ENCODE measurements at places on chromosomes 1 and 21.

DNA sequence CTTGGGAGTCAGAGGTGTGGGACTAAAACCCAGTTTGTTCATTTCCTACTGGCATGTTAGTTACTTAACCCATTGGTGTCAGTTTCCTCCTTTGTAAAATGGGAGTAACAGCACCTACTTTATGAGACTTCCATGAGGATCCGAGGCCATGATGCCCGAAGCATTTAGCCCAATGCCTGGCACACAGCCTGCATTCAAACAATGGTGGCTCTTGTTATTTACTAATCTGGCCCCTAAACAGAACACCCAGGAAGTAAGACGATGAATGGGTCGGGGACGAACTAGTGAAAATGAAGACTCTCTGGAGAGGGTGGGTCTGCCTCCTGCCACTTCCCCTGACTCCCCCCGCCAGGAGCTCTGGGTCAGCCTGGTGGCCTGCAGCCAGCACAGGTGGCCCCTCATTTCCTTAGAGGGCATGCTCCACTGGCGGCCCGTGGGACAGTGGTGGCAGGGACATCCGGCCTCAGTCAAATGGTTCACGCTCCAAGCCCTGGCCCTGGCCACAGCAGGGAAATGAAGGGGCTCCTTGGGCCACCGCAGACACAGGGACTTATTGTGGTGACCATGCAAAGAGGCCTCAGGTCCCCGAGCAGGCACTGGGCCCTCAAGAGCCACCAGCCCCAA lies 9.5 kb upstream of the TAS1R2 start:
- DNase-seq, result no peak

GRCh38 chr1:41487126-41488039 lies 2.9 kb upstream of the EDN2 start:
- DNase-seq, result no peak

DNA sequence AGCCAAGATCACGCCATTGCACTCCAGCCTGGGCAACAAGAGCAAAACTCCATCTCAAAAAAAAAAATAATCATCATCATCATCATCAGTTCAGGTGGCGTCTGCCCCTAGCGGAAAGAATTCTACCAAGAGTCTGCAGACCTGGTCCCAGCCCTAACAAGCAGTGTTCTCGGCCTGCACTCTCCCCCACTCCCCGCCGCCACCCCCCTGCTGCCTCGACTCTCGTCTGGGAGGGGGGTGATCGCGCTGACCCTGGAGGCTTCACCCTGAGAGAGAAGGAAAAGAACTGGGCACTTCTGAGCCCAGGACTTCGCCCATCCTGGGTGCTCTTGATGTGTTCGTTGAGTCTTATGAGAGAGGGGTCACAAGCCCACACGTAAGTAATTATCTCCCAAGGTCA lies 160.1 kb upstream of the TMEM51 start:
- no peak for DNase-seq

DNA sequence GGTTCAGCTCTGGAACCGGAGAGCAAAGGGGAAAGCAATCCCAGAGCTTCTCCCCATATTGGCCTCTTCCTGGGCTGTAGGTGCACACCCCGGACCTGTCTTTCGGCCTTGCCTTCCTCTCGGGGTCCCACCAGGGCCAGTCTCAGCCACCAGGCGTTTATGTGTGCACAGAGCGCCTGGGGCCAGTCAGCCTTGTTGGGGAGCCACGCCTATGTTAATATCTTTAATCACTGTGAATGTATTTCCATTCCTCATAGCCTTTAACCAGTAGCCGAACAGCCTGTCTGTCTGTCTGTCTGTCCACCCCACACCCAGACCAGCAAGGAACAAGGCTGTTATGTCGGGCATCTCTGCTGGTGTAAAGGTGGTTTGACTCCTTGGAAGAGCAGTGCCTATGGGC lies 18.8 kb downstream of the KCNC4 start:
- no peak for DNase-seq

DNA sequence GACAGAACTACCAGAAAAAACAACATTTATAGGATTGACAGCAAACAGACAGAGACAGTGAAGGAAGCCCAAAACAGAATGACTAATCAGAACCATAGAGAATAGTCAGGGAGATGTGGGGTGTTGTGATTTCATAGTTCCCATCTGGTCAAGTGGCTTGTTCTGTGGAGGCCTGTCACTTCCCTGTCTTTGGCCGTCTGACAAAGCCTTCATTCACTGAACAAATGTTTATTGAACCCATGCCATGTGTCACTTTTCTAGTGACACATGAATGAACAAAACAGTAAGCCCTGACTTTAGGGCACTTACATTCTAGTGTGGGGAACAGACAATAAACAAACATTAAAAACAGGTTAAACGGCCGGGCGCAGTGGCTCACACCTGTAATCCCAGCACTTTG lies 3.2 kb upstream of the SRRM1 start:
- DNase-seq, result no peak

- no peak for DNase-seq
Observed at GRCh38 chr1:237205400-237206064, 163.5 kb downstream of the RYR2 start.

DNA sequence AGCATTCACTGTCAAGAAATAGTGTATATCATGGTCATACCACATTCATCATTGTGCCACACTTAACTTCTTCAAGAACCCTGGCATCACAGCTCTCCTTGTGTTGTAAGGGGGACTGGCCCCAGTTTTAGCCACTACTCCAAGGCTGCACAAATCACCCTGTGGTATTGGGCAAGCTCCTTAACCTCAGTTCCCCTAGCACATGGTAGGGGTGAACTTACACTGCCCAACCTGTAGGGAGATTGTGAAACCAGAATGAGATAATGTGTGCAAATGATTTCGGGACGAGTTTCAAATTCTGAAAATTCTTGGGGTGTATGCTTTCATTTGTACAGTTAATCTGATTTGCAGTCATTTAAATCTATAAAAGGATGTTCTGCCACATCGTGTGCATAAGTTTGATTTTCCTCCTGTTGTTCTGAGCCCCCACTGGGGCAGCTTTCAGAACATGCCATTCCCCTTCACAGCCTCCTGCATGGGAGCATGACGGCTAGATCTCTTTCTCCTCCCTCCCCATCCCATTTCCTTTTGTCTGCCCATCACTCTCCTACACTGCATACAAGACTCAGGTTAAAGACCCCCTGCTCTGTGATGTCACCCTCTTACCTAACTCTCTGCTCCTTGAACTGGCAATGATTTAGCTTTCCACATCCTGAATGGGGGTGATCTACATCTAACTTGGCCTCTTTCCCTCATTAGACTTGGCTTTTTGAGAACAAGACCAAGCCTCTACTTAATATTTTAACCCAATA lies 290.3 kb downstream of the CHRM3 start:
- no peak for DNase-seq

GRCh38 chr21:41671859-41672542 lies 94.9 kb downstream of the RIPK4 start:
- DNase-seq, result no peak

DNA sequence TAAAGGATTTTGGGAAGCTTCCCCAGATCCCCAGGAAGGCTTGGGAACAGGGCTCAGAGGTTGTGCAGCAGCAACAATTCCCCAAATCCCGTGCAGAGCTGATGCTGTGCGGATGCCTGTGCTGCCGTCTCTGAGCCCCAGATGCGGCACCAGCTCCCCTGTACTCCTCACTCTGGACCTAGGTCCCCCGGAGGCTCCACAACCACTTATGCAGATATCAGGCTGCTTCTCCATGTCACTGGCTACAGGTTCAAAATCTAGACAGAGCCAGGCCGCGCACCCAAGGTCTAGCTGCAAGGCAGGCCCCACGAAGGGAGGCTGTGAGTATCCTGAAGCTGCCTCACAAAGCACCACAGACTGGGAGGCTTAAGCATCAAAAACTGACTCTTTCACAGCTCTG lies 81.6 kb downstream of the PDE9A start:
- no peak for DNase-seq

DNA sequence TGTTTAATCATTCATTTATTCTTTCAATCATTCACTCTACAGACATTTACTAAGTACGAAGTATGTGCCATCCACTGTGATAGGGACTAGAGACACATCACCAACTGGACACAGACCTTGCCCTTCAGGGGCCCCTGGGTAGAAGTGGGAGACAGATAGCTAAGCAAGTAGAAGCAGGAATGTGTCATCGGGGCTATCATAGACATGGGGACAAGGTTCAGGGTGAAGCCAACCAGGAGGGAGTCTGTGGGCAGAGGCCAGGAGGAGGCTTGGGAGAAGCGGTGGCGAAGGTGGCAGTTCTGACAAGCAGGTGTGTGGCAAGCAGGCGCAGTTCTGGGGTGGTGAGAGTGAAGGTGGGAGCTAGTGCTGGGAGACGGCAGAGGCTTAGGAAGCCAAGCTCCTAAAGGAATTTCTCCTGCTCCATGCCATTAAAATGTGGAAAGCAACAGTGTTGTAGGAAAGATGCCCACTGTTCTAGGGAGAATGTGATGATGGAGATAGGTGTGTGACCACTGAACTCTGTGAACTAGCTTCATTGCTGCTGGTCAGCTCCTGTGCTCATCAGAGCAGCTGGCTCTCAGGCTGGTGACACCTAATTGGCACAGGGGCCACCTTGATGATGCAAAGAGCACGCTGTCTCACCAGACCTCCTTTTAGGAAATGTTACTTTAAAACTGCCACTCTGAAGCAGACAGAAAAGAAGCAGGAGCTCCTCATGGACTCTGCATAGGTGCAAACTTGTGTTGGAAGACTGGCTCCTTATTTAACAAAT lies 79.7 kb upstream of the LPGAT1 start:
- DNase-seq, result no peak

GRCh38 chr1:7856345-7856744 lies 3.5 kb upstream of the UTS2 start:
- no peak for DNase-seq

GRCh38 chr1:183633676-183634343 lies 1.8 kb downstream of the ARPC5 start:
- no peak for DNase-seq

GRCh38 chr1:203506858-203507626 lies 13.1 kb downstream of the OPTC start:
- DNase-seq, result no peak

DNA sequence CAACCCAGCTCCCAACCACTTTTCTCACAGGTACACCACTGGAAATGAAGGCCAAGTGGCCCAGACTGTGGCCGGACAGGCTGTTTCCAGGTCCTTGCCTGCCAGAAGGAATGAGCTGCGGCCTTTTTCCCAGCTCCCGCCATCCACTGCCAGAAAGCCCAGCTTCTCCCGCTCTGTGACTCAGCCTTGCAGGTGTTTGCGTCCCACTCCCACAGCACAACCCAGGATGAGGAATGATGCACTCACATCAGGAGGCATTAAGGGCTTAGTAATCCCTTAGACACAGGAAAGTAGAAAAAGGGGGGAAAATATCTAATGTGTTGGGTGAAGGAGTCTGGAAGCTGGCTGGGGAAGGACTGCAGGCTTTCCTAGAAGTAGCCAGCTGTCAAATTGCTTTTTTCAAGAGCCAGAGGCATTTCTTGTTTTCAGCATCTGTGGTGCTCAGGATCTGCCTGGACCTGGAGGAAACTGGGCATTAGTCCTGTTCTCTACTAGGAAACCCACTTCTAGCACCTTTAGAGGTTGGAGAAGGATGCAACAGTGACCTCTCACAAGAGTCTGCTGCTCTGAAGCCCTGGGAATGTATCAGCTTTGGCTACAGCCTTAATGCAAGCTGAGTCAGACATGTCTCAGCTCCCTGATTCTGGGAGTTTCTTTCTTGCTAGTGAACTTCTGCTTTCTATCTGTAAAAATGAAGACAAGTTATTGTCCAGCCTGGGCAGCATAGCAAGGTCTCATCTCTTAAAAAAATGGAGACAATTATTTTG lies 13.2 kb upstream of the MAP1LC3C start:
- DNase-seq, result no peak

GRCh38 chr1:31955917-31956736 lies 18.0 kb upstream of the PTP4A2 start:
- DNase-seq, result peak; percentile 60

- DNase-seq, result no peak
Observed at GRCh38 chr1:199799116-199799515, 228.4 kb upstream of the NR5A2 start.

DNA sequence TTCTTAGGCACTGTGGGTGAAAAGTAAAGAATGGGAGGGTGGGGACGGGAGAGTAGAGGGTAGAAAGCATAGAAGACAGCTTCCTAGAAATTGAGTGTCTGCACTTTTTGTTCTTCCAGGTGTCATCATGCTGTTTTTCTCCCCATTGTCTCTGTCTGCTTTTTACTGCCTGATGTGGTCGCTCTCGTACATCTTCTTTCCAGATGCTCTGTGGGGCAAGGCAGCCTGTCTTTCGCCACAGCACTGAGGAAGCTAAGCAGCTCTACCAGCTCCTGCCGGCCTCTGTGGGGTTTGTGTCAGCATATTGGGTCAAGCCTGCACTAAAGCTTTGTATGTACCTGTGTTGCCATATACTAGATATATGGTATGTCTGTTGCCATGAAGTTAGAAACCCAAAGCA lies 13.2 kb downstream of the TMEM269 start:
- DNase-seq, result no peak

GRCh38 chr1:89125913-89126580 lies at the start of gene GBP2:
Gene GBP2 (minus strand): TSS chr1:89126114. CDS start chr1:89121966, 4,148 bp downstream.
- no peak for DNase-seq

DNA sequence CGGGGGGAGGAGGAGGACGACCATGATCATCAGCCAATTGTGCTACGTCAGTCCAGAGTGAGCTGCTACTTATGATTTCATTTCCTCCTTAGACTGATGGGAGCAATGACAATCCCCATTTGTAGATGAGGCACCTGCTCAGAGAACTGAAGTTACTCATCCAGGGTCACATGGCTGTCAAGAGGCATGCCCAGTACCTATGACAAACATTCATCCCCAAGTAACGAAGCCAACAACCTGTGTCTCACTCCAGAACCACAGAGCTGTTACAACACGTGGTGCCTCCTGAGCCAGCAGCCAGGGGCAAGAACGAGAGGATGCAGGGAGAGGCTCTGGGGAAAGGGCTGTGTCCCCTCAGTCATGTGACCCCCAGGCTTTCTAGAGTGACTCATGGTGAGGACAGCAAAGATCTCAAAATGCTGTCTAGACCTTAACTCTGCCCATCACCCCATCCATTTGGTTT lies 93.6 kb downstream of the SIM2 start:
- DNase-seq, result no peak

- no peak for DNase-seq
Observed at GRCh38 chr1:182643699-182644098, 39.5 kb upstream of the RGS16 start.

- DNase-seq, result no peak
Observed at GRCh38 chr1:183267646-183268431, 81.8 kb downstream of the LAMC2 start.

GRCh38 chr1:201662646-201663045 lies 123.7 kb downstream of the NAV1 start:
- no peak for DNase-seq

- DNase-seq, result no peak
Observed at GRCh38 chr21:43703035-43703880, 15.7 kb upstream of the PDXK start.
